Activated effector memory CD4-positive, alpha-beta T cell treated with Interleukin-2 at 50 U/mL for 16 hours (primary cell): ENCODE measurements at places on chromosomes 1 and 21.

GRCh38 chr1:58596631-58597052 lies 19.6 kb upstream of the TACSTD2 start:
- no peak for DNase-seq

GRCh38 chr1:173715538-173715844 lies 710 bp downstream of the KLHL20 start:
- DNase-seq: no peak

DNA sequence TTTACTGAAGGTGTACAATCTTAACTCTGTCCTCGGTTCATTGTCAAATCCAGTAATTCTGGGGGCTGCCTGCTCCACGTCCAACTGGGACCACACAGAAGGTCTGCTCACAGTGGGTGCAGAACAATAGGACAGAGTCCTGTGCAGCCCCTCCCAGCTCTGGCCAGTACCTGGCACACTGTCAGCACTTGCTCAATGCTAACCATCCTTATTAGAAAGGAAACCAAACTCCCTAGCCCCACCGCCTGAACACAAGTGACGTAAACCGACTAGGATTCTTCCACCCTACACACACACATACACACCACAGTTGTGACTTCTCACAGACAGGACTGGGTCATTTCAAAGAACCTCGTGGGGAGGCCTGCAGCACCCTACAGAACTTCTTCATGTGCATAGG lies 5.2 kb downstream of the BCAR3 start:
- DNase-seq: no peak

- no peak for DNase-seq
Measured at GRCh38 chr1:177959811-177960515, 9.9 kb downstream of the SEC16B start.

DNA sequence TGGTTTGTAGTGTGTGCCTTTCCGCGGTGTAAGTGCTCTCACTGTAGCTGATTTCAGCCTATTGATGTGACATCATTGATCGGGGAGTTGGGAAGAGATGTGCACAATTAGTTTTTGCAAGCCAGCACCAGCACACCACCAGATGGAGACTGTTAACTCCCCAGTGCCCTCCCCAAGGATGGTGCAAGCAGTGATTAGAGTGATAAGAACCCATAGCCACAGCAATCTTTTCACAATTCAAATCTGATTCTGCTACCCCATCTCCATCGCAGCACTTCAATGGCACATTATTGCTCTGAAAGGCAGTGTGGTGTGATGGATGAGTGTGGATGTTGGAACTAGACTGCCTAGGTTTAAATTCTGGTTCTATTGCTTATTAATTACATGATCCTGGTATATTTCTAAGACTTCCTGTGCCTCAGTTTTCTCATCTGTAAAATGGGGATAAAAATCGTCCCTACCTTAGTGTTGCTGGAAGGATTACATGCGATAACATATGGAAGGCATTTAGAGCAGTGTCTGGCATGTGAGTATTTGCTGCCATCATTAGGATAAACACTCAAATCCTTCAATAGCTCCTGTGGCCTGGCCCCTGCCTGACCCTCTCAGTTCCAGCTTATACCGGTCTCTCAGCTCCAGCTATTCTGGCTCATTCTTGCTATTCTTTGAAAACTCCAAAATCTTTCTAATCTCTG lies 6.7 kb downstream of the CSF3R start:
- DNase-seq: no peak

- peak; percentile 40 for DNase-seq
Measured at GRCh38 chr1:151443846-151444782, 15.2 kb downstream of the POGZ start.

DNA sequence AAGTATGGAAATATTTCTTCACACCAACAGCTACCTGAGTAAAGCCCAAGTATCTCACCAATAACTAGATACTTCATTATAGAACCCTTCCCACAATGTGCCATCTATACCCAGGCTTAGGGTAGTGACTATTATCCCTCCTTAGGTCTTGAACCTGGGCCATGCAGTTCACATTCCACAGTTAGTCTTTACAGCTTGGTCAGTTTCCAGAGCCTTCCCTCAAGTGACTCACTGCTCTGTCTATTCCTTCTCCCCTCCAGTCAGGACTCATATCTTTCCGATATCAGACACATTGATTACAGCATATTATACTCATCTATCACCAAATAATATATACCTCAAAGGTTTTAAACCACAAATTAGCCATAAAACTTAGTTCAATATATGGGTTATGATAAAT lies 23.6 kb downstream of the VAMP4 start:
- DNase-seq: no peak

DNA sequence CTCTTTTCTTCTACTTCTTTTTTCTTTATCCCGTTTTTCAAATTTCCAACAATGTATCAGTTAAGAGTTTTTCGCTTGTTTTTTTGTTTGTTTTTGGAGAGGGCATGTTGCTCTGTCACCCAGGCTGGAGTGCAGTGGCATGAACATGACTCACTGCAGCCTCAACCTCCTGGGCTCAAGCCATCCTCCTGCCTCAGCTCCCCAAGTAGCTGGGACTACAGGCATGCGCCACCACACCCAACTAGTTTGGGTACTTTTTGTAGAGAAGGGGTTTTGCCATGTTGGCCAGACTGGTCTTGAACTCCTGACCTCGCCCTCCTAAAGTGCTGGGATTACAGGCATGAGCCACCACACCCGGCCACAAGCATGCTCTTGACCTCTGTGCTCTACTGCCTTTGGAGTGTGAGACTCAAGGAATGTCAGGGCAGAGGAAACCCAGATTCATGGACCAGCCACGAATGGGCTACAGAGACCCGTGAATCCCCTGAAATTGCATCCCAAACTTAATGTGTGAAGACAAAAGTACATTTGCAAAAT lies 65.1 kb upstream of the HSD17B7 start:
- DNase-seq: no peak

DNA sequence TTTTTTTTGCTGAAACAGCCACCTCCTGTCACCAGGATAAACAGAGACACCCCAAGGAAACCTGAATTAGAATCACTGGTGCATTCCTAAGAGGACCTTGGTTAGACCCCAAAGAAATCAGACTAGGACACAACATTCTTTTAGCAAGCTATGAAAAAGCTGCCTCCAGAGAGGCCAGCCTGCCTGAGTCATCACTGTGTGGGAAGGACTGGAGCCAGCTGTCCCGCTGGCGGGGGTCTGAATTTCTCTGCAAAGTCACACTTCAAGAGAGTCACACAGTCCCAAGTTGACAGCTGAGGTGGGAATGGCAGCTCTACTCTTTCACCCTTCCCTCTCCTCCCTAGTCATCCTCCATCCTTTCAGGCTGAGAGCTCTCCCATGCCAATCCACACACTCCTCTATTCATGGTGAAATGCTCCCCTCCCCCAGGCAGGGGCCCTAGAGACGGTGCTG lies 405.0 kb upstream of the POU3F1 start:
- DNase-seq: no peak

DNA sequence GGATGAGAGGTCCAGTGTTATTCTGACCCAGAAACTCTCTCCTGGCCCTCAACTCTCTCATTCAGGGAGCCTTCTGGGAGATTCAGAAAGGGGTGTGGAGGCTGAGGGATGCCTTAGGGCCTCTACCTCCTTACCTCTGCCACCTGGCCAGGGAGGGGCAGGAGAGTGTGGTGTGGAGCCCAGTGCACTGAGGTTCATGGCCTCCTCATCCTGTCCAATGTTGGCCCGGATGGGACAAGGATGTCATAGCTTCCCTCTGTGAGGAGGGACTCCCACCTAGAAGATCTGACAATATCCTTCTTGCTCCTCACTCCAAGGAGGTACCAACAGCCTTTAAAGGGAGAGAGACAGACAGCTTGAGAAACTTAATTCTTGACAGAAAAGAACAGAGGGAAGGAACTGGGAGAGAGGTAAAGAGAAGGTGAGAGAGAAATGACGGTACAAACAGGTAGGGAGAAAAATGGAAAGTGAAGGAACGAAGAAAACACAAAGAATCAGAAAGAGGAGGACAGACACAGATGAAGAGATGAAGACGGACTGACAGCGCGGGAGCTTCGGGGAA lies 779 bp downstream of the BEND5 start:
- DNase-seq: no peak

- DNase-seq: no peak
Measured at GRCh38 chr1:21337010-21337437, 46.8 kb upstream of the ECE1 start.

GRCh38 chr1:114009393-114009792 lies 30.1 kb downstream of the OLFML3 start:
- DNase-seq: no peak

- DNase-seq: peak; percentile 32
Measured at GRCh38 chr1:9589144-9589718, 520 bp downstream of the TMEM201 start.

- DNase-seq: no peak
Measured at GRCh38 chr1:212937034-212937433, 13.3 kb upstream of the VASH2 start.

GRCh38 chr21:45020629-45021427 lies 53.6 kb upstream of the ADARB1 start:
- no peak for DNase-seq

GRCh38 chr1:167121375-167122120 lies 27.7 kb downstream of the STYXL2 start:
- peak; percentile 19 for DNase-seq

DNA sequence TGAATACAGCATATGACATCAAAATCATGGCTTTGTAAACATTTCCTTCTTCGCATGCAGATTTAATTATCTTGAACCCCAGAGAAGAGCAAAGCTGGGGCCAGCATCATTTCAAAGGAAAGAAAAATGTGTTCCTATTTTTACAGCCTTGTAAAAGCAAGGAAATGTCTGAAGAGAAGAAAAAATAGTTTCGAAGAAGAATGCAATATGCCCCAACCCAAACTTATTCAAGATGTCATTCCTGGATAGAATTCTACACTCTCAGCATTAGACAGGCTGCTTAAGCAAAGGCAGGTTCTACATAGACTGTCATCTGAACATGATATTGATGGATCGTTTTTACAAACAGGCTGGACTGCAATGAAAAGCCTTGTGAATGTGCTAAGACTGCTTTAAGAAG lies 900.8 kb downstream of the TTLL7 start:
- DNase-seq: no peak

GRCh38 chr1:83102630-83103071 lies 896.3 kb downstream of the TTLL7 start:
- no peak for DNase-seq

DNA sequence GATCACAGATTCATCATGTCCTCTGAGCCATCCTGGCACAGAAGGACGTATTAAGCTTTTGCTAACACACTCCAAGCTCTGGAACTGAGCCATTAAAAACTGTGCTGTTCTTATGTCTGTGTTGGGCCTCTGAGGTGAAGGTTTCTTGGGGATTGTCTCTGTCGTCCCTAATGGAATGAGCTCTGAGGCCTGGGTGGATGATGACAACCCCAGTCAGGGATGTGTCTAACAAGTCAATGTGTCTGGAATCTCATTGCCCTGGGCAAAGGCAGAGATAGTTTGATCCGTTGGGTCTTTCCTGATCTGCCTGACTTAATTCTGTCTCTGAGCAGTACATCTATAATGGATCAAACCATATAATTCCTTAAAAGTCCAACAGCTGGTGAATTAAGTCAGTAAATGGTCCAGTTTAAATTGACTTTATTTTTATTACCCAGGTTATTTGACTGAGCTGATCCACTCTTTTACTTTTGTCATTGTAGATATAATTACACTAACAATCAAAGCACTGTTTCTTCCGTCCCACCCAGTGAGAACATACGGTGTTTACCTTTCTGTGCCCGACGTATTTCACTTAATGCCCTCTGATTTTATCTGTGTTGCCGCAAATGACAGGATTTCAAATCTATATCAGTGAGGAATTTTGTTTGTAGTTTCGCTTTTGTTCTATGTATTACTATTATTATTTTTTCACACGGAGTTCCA lies 38.8 kb upstream of the OR2B11 start:
- no peak for DNase-seq

DNA sequence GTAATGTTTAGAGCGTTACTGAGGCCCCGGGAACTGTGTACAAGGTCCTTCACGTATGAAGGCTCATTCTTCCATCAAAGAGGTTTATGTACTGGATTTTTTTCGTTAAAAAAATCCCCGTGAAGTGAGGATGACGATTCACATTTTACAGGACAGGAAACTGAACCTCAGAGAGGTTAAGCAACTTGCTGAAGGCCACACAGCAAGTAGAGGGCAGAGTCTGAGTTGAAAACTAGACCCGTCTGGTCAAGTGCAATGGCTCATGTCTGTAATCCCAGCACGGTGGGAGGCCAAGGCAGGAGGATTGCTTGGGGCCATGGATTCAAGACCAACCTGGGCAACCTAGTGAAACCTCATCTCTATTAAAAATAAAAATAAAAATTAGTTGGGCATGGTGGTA lies 140.2 kb downstream of the KAZN start:
- DNase-seq: no peak

DNA sequence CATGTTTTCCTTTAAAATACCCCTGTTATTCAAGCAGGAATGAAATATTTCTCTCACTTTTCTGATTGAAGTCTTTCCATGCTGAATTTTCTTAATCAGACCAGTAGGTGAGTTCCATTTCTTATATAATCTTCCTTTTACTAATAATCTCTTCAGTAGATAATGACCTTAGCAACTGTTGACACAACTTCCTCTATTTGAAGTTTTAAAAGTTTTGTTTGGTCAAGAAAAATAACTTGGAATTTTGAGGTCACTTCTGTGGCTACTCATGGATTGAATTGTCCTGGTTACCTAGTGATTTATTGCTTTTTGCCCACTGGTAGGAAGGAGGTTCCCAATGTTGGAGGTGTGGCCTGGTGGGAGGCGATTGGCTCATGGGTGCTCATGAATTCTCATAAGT lies 70.6 kb upstream of the PAXBP1 start:
- no peak for DNase-seq

DNA sequence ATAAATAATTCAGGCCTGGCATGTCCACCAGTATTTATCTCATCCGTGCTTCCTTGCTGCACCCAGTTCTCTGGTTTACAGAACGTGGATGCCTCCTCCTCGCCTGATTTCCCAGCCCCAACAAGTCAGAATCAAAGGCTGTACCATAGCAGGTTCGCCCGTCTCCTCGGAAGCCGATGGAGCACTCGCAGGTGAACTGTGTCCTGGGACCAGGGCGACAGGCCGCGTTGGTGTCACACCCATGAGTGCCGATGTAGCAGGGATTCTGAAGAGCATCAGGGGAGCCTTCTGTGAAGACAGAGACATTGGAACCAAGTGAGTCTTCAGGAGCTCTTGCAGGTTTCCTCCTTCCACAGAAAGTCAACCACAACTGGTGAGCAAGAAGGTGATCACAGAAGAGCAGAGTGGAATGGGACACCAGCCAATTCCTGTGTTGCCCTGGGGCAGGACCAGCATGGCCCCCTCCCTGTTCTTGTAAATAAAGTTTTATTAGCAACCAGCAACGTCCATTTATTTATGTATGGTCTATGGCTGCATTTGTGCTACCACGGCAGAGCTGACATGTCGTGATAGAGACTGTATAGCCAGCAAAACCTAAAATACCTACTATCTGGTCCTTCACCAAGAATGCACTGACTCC lies 40.8 kb downstream of the NID1 start:
- no peak for DNase-seq

GRCh38 chr1:212677573-212677972 lies 22.1 kb downstream of the BATF3 start:
- DNase-seq: no peak

DNA sequence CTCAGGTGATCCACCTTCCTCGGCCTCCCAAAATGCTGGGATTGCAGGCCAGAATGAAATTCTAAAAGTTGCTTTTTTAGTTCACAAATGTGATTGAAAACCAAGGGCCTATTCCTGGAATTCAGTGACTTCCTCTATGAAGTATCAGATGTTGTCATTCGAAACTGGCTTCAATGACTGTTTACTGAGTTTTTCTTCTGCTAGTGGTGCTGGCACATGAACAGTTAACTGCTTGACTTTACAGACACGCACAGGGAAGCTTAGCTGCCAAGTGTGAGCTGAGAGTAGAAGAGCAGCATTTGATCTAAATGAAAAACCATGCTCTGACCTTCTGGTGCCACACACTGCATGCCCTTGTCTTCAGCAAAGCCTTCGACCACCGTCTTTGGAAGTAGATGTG lies 32.8 kb upstream of the AJAP1 start:
- no peak for DNase-seq
